ENCODE measurements at places on chromosomes 3 and 15.
A peak's percentile ranks its signal among the peaks of the same experiment; 100 is the strongest.

DNA sequence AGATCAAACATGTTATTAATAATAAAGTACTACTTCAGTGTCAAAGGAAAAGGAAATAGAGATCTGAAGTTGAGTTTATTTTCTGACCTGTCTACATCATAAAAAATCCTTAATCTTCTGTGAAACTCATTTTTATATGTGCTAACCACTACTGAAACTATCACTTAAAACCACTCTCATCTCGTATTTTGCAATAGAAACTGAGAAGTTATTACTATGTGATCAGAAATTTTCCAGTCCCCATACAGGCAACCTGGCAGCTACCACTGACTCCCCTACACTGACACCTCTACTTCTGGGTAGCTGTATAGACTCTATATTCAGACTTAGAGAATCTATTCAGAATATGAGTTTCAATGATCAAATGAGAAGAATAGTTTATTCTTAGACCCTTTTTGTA is 8.3 kb downstream of the HDGFL3 start:
- DNase-seq = no peak

DNA sequence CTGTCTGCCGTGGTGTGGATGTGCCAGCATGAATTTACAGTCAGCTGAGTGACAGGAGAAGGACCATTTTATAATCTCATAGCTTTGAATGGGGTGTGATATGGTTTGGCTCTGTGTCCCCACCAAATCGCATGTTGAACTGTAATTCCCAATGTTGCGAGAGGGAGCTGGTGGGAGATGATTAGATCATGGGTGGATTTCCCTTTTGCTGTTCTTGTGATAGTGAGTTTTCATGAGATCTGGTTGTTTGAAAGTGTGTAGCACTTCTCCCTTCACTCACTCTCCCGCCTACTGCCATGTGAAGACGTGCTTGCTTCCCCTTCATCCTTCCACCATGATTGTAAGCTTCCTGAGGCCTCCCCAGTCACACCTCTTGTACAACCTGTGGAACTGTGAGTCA is 111.9 kb upstream of the CHD2 start:
- no peak for DNase-seq

DNA sequence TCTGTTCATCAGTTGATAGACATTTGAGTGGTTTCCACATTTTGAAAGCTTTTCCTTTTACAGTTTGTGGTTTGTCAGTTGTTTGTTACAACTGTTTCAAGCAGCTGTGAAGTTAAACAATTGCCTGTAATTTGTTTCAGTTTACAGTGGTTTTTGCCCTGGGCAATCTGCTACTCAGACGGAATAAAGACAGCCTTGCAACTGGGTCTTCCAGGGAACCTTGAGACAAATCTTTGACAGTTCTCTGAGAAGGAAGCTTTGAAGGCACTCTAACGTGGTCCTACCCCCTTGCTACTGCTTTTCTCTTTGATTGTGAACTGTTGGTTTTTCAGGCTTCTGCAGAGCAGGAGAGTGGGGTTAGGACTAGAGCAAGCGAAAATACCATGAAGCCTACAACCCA is 28.0 kb downstream of the LRRC28 start:
- no peak for DNase-seq

DNA sequence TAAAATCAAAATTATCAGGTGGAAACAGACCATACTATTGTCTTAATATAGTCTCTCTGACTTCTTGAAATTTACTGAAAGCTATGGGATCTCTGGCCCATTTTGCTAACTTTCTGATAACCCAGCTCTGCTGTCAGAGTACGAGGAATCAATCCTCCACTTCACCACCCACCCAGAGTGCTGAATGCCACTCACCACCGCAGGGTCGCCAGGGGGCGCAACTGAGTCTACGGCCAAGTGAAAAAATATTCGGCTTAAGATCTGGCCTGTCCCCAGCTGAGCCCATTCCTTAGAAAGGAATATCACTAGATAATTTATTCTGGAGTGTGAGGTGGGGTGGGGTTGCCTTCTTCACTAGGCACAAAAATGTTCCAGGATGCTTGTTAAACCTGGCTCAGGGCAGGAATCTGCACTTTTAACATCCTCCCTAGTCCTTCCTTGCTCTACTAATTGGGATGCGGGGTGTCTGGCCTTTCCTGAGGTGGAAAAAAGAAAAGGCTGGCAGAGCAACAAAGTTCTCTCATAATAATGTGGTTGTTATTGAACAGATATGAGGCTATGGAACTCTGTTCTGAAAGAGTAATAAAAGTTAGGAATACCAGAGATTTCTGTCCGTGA is 520.6 kb downstream of the MFSD1 start:
- DNase-seq = peak; percentile 23

DNA sequence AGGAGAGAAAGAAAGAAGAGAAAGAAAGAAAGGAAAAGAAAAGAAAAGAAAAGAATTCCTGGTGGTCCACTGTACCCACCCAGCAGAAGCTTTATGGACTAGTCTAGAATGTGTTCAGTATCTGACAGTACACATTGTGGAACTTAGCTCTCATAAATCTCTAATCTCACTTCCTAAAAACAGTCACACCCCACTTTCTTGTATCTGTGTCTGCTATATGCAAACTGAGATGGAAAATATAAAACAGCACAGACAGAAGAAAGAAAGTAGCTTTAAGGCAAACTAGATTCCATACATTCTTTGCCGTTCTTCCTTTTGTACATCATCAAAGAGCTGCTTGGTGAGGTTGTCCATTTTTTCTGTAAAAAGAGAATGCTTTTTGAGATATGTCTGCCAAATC is 41.1 kb upstream of the GNB5 start:
- DNase-seq = no peak

DNA sequence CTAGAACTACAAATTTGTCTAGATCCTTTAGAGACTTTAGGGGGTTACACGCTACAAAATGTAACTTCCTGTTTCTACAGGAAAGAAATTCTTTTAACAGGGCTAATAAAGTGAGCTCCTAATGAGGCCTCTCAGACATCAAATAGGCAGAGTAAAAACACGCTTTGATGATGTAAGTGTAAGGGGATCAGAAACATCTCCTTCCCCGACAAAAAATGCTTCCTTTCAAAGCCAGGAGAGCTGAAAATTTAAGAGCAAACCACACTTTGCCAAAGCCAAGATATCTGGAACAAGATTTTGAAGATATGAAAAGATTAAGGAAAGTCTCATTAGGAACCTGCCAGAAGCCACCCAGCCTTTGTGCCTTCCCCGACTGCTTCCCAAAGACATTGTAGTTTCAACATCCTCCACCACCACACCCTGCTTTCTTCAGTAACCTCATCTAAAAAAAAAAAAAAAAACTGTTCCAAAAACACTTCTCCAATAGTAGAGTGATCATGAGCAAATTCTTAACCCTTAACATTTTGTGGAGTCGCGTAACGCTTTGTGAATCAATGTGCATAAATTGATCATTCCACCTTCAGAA is 505.0 kb upstream of the THBS1 start:
- DNase-seq = no peak

- DNase-seq = no peak
These were observed 1.4 kb downstream of the AAGAB start for GRCh38 chr15:67253101-67253500.

DNA sequence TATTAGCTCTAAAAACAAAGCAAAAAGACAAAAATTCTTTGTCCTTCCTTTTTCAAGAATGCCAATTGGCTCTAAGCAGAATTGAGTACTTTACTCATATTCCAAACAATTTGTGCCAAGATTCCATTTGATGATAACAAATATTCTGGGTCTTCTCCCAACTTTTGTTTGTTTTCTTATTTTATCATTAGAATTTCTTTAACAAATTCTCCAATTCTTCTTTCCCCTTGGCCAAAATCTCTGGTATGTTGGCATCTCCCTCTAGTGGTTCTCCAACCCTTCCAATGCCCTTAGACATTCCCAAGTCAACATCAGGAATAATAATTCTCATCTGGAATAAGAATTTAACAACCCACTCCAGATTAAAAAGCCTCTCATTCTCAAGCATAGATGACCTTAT is 5.3 kb downstream of the CPOX start:
- DNase-seq = no peak

- DNase-seq = no peak
These were observed 17.9 kb upstream of the ADIPOQ start for GRCh38 chr3:186824430-186825139.

DNA sequence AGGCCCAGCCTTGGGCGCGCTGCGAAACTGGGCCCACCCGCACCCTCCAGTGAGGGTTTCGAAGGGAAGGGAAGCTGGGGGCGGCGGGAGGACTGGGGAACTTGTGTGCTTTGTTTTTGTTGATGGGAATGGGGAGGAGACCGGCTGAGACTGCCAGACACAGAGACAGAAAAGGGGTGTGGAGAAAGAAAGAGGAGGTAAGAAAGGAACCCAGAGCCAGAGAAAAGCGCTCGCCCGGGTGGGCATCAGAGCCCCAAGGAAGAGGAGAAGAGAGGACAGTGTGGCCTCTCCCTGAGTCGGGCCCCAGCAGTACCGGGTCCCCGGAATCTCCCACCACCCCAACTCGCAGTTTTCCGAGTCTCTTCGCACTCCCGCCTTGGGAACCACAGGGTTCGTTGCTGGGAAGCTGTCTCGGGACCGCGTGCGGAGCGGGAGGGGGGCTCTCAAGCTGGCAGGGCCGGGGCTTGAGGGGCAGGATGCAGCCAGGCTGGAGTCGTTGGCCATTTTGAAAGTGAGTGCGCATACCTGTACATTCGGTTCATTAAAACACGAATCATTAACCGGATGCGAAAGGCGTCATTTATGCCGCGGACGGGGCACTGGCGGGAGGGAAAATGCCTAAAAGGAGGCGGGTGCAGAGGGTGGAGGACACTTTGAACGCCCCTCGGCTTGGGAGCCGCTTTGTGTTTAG is 3.1 kb downstream of the SKOR1 start:
- DNase-seq = no peak

- no peak for DNase-seq
These were observed 66.8 kb downstream of the CHRNA7 start for GRCh38 chr15:32096916-32097617.

GRCh38 chr15:48205981-48206380 is at the start of gene SLC12A1:
TSS of gene SLC12A1 (plus strand) at chr15:48206302. CDS start at chr15:48207720, 1,418 bp downstream.
- DNase-seq = no peak

- no peak for DNase-seq
These were observed 18.3 kb downstream of the TRH start for GRCh38 chr3:129992781-129993180.

DNA sequence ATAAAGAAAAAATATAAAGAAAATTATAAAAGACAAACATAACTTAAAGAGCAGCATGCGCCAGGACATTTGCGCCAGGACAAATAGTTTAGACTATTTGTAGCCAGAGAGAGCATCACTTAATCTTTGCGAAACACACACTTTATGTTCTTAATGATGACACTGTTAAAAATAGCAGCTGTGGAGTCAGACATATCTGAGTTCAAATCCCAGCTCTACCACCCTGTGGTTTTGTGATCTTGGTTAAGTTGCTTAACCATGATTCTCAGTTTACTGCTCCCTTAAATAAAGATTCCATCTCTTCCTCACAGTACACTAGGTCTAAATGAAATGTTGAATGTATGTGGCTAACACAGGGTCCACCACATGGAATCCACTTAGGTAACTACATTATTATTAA is 31.4 kb downstream of the KCNMB2 start:
- no peak for DNase-seq

DNA sequence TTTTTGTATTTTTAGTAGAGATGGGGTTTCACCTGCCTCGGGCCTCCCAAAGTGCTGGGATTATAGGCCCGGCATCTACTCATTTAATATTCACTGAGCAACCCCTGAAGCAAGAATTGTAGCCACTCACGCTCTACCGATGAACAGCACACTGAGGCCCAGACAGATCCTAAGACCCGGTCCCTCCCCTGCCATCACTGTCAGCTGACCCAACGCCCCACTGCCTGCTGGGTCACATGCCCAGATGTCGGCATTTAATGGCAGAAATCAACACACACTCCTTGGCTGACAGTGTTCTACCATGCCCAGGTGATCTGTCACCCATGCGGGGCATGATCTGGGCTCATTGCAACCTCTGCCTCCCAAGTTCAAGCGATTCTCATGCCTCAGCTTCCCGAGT is 3.2 kb upstream of the TMEM89 start:
- no peak for DNase-seq

DNA sequence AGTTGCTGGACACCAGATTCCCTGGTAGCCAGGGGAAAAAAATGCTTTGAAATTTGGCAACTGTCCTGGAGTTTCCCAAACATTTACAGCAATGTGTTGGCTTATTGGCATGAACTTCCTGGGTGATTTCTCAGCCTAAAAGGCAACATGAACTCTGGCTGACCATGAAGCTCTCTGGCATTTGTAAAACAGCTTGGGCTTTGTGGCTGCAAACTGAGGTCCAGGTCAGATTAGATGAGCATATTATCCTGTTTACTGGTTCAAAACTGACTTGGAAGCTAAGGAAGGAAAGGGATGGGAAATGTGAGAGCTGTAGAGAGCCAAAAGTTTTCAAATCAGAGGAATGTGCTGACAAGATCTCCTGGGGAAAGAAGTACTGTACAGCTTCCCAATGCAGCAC is 139.0 kb downstream of the P3H2 start:
- peak; percentile 90 for DNase-seq

- no peak for DNase-seq
These were observed 1273.6 kb upstream of the GBE1 start for GRCh38 chr3:83034806-83035703.

DNA sequence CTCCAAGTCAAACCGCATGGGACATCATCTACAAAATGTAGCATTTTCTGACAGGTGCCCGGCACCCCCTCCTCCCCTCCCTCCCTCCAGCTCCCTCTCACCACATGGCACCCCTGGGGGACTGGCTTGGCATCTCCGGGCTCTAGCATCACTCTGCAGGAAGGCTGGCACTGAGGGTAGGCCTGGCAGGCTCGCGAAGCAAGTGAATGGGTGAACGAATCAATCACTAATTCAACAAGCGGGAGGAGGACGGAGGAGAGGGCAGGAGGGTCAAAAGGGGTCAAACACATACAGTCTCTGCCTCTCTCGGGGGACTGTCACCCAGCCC is 155.7 kb downstream of the NUP210 start:
- DNase-seq = no peak

DNA sequence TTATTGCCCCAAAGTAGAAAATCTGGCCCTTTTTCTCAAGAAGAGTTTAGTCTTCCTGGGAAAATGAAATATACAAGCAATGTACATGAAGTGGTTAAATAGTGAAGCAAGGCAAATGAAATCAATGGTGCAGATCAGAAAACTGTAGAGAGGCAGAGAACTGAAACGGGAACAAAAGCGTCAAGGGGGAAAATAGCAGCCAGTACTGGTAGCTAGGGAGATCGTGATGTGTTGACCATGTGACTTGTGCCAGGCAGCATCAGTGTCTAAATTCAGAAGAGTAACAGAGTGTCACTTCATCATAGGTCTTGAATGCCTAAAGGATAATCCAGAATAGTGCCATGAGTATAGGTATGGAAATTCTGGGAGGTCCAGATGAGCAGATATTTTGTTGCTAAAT is 163.1 kb downstream of the CHL1 start:
- no peak for DNase-seq

- DNase-seq = no peak
These were observed 3.0 kb downstream of the MFGE8 start for GRCh38 chr15:88909956-88910831.
